ENCODE measurements at places on chromosomes 16 and 17.

- no peak for DNase-seq
Observed at GRCh38 chr17:57929386-57929785, 25.8 kb downstream of the CUEDC1 start.

- no peak for DNase-seq
Observed at GRCh38 chr17:19410091-19410490, 941 bp upstream of the RNF112 start.

DNA sequence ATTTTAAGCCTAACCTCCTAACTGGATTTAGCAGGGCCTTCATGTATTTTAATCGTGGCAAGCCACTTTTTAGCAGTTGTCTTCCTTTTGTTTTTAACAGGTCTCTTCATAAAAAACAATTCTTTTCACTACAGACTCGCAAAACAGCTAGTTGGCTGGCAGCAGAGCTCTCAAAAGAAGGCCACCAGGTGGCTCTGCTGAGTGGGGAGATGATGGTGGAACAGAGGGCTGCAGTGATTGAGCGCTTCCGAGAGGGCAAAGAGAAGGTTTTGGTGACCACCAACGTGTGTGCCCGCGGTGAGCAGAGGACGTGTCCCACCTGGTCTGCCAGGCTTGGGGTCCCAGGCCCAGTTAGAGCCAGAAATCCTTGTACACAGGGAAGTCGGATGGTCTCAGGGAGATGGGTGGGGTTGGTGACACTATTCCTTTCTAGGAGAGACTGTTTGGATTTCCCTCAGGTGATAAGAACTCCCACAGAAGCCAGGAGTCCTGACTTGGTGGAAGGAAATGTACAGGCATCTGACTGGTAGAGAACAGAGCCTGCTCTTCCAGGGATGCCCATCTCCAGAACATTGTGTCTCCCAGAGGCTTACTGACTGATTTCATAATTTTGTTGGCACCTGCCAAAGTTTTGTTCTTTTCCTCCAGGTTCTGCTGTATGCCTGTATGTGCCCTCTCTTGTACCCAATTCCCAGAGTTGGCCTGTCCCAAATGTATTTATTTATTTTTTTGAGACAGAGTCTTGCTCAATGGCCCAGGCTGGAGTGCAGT, 14.9 kb upstream of the DDX19A start:
- peak; percentile 29 for DNase-seq

DNA sequence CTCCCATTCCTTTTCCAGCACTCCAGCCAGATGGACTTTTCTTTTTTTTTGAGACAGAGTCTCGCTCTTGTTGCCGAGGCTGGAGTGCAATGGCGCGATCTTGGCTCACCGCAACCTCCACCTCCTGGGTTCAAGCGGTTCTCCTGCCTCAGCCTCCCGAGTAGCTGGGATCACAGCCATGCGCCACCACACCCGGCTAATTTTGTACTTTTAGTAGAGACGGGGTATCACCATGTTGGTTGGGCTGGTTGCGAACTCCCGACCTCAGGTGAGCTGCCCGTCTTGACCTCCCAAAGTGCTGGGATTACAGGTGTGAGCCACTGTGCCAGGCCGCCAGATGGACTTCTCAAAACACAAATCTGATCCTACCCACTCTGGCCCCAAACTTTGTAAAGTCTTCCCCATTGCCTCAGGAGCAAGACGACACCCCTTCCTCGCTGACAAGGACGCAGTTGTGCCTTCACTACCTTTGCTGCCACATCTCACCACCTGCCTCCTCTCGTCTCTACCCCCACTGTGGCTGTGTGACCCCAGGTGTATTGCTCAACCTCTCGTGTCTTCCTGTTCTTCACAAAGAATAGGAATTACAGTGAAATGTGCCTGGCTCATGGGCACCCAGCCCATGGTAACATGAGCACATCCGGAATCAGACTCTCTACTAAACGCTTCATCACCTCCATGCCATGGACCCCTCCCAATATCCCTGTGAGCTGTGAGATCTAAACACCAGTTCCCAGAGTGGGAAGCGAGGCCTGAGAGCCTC, 3.7 kb upstream of the BANP start:
- DNase-seq = no peak

DNA sequence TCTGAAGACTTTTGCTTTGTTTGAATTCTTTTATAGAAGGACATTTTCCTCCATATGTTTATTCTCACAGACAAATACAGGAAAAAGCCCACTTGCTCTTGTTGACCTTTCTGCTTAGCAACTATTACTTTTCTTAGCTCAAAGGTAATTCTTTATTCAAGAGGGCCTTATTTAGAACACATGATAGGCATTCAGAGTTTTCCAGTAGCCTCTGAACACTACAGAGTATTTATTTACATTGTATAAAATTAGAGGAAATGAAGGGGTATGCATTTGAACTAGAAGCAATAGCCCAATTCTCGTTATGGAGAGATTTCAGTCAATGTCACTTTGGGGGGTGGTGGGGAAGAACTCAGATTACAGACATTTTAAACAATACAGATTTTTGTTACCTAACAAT, 581.7 kb downstream of the KCNJ2 start:
- DNase-seq = no peak

DNA sequence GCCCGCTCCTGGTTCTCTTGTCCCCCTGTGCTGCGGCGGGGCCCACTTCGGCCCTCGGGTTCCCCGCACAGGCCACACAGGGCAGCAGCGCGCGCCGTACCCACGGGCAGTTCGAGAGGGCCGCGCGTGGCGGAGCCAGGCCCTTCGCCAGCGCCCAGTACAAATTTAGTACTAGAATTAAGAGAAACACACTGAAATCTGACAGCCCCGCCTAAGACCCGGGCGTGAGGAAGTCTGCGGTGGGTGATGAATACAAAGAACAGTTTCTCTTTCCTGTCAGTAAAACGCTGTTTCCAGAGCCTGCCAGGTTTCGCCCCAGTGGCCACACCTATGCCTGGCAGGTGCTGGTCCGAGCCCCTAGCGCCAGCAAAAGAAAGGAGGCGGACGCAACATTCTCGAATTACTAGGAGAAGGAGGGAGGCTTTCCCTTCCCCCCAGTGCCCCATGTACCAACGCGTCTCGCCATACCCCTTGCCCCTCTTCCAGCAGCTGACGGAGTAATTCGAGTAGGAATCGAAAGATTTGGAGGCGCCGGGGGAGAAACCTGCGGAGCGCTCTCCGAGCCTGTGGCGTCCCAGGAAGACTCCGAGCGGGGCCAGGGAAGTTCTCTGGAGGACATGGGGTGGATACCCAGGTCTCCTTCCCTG, 591 bp upstream of the SLFN5 start:
- DNase-seq = peak; percentile 57

DNA sequence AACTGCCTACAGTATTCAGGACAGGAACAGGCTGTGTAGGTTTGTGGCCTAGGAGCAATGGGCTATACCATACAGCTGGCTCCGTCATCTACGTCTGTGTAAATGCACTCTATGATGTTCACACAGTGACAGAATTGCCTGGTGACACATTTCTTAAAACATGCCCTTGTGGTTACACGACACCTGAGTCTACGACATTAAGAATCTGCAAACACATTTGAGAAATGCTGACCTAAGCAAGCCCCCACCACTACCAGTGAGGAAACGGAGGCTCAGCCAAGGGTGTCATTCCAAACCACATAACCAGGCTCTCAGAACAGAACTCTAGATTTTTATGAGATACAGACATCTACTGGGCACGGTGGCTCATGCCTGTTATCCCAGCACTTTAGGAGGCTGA, 23.5 kb downstream of the USP36 start:
- DNase-seq = no peak

GRCh38 chr16:88468275-88469129, 15.4 kb downstream of the ZFPM1 start:
- peak; percentile 66 for DNase-seq

DNA sequence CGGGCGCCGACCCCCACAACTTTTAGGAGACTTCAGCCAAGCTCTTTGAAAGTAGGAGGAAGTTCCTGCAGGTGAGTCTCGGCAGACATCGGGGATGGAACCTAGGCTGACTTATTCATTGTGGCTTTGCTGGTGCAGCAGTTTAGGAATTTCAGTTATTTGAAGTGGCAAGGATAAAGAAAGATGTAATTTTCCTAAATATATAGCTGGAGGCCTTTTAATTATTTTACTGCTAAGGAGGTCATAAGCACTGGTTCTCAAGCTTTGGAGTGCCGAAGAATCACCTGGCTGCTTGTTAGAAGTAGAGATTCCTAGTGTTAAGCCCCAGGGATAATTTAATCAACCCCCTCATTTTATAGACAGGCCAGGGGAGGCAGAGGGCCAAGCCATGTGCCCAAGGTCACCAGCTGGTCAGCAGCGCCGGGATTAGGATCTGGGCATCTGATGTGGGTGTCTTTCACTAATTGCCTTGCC, 28.9 kb upstream of the BCAR1 start:
- no peak for DNase-seq

Measured in AG20443 (cell line).